ENCODE measurements at places on chromosomes 1 and 21.

DNA sequence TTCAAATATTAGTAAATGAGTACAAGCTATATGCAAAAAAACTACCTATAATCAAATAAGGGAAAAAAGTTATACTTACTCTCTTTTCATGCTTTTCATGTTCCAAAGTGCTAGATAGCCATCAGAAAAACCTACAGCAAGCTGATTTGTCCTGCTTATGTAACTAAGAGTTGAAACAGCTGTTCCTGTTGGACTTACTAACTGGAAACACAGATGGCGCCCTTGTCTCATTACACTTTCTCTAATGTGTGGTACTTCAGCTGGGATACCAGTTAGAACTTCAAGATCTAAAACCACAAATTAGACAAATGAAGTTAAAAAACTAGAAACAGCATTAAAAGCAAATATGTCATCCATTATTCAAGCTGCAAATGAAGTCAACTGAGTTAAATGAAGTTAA is 24.3 kb downstream of the AHCTF1 start:
- DNase-seq = peak; percentile 19

DNA sequence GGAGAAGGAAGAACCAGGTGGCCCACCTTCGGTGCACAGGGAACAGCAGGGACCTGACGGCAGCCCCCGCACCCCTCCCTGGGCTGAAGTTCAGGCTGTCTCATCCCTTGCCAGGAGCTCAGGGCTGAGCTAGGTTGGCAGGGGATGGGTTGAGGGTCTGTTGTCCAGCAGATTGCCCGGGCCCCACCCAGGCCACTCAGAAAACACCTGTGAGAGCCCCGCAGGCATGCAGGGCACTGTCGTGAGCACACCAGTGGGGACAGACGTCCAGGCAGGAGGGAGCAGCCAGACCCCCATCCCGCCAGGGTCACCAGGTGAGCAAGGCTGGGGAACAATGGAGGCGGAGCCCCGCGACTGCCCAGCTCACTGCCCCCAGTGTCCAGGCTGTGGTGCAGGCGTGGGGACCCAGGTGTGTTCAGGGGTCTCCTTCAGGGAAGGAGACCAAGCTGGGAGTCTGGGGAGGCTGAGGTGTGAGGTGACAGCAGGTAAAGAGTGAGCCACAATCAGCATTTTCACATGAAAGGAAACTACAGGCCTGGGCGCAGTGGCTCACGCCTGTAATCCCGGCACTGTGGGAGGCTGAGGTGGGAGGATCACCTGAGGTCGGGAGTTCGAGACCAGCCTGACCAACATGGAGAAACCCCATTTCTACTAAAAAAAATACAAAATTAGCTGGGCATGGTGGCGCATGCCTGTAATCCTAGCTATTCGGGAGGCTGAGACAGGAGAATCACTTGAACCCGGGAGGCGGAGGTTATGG is 9.4 kb upstream of the SAMD11 start:
- DNase-seq = no peak

GRCh38 chr1:43799656-43800635 is 92.6 kb downstream of the ST3GAL3 start:
- DNase-seq = no peak

DNA sequence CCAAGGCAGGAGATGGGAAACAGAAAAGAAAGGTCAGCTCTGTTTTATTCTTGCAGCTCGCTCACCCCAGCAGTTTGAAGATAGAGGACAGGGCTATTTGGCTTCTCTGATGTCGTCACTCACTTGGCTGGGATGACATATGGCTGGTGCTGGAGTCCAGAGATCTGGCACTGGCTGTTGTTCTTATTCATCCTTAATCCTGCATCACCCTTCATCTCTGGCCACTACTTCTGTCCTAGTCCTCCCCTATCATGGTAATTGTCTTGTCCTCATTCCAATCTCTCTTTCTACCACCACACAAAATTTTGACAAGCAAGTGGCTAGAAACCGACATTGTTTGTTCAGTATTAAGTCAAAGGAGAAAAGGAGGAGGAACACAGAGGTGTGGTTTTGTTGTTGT is 103.8 kb upstream of the PDE4B start:
- DNase-seq = no peak

DNA sequence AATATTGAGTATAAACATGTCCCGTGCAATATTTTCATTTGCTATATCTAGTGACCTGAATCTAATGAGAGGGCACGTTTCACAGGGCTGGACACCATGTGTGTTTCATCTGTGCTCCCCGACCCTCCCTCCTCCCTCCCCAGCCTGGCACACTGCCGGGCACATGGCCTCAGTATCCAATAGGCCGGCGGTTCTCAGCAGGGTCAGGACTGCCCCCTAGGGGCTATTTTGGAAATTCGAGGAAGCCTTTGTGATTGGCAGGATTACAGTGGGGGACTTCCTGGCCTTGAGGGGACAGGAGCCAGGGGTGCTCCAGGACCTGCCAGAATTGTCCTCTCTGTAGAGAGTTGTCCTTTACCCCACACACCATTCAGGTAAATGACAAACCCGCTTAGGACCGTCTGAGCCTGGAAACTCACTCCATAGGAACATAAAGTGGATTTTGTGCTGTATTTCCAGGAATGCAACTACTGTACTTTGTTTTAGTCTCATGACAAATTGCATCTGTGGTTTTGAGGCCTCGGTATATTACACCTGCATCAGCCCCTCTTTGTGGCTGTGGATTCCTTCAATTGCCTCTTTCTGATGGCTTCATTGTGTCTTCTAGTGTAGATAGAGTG is 109.5 kb upstream of the SIM2 start:
- DNase-seq = no peak

DNA sequence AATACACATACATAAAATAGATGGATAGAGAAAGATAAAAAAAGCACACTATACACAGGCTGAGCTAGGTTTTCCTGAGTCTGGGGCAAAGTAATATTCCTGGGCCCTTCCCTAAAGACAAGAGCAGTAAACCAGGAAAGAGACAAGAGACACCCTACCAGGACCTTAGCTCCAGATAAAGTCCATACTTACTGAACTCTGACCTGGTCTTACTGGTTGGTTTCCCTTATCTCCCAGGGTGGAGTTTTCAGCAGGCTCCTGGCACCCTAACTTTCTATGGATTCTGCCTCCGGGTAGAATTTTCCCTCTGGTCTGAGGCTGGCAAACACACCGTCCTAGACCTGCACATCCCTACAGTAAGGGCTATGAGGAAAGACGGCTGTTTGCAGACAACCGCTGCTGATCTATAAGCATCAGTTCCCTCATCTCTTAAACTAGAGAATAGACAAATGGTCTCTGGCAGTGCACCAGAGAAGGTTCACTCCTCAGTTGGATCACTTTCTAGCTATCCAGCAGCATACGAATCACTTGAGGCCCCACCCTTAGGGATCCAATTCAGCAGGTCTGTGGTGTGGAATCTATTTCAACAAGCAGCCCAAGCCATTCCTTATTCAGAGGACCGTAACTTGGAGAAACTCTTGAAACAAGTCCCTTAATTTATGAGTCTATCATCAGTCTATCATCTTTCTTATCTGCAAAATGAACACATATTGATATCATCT is 52.0 kb downstream of the ARHGEF11 start:
- no peak for DNase-seq

GRCh38 chr1:37726751-37727585 is 34.7 kb downstream of the CDCA8 start:
- DNase-seq = no peak

DNA sequence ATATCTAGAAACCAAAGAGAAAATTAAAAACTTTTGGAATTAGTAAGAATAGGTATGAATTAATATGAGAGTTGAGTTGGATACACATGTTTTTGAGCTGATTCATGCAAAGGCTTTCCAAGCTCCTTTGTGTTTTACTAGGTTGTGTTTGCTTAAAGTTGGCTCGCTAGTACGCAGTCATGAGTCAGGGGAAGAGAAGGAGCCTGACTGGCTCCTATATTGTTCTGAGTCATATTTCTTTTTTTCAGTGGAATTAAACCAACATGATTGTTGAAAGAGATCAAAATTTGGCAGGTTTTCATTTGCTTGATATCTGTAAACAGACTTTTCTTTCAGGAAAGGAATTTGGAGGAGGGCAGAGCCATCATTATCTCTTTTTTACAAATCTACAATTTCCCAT is 66.7 kb downstream of the MAGI3 start:
- peak; percentile 74 for DNase-seq

DNA sequence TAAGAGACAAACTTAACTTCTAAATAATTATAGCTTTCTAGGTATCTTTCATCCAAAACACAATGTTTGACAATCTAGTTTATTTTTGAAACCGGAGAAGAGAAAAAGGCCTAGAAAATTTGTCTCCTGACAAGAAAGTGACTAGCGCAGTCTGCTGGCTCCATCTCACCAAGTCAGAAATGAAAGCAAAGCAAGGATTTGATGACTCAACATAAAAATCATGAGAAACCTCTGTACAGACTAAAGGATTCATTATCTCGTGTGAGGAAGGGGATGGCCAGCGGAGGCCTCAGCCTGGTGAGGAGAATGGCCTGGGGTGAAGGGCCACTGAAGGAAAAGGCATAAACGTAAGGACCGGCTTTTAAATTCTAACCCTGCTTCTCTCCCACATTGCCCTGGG is 20.0 kb upstream of the TSNAX start:
- no peak for DNase-seq

DNA sequence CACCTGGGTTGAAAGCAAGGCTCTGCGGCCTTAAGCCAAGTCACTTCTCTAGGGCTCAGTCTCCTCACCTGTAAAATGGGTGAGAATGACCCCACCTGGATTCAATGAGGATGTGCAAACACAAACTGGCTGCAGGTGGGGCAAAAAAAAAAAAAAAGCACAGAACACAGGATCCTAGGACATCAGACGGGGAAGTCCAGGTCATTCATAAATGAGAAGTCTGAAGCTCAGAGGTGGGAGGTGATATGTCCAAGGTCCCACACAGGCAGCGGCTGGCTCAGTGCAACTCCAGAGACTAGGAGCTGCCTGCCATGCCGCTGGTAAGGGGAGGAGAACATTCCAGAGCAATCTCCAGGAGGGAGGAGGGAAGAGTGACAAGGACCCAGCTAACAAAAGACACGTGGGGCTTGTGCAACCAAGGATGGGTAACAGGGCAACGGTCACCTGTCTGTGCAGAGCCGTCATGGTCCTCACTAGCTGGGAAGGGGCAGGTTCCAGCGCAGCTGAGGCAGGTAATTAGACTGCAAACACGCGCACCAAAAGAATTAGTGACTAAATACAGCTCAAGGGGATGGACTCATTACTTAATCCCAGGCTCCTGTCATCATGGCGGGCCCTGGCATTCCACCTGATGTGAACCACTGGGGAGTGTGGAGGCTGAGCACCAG is 19.5 kb downstream of the IFFO2 start:
- DNase-seq = no peak

GRCh38 chr1:2312160-2312514 is 79.2 kb downstream of the MORN1 start:
- no peak for DNase-seq

GRCh38 chr1:3364983-3365382 is 89.5 kb upstream of the ARHGEF16 start:
- DNase-seq = no peak

GRCh38 chr1:76989976-76990375 is 122.7 kb downstream of the ST6GALNAC5 start:
- DNase-seq = no peak

DNA sequence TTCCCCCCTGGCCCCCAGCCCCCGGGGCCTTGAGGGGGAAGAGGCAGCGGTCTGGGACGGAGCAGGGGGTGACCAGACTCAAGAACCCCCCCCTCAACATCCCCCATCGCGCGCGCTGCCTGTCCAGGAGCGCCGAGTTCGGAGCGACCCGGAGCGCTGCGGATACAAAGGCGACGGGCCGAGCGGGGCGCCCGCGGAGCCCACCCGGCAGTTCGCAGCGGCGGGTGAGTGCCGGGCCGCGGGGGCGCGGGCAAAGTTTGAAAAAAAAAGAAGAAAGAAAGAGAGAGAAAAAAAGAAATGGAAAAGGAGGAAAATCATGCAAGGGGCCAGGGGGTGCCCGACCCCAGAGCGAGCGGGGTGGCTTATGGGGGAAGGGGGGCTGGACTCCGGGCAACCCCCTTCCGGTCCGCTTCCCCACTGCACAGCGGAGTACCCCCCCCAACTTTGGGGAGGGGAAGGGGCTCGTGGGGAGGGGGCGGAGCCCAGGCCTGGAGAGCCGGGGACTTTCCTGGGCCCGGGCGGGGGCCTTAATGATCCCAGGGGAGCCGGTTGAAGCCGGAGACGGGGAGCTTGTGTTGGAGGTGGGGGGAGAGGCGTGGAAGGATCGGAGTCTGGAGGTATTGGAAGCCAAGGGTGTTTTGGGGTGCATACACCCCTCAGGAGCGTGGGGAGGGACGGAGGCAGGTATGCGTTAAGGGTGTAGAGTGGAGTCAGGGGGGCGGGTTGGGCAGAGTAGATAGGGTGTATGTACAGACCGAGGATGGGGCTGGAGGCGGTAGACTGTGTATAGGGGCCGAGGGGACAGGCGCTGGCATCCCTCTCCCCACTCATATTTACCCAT is 502 bp downstream of the VANGL2 start:
- no peak for DNase-seq

DNA sequence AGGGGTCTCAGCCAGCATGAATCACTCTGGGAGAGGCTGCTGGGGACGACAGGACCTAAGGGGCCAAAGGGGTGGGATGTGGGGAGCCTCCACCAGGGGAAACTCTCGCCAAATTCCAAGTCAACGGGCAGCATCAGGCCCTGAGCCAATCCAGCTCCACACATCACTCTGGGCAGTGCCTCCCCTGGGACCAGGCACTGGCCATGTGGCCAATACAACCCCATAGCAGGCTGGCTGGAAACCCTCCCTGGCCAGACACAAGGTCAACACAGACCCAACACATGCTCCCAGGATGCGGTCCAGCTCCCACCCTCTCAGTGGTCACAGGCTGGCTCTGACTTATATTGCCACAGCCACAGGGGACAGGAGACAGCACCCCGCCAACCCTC is 60.0 kb downstream of the MEGF6 start:
- no peak for DNase-seq
